ENCODE measurements at places on chromosomes 1 and 21.

- DNase-seq = no peak
These were observed 27.3 kb downstream of the F3 start for GRCh38 chr1:94514095-94514727.

- no peak for DNase-seq
These were observed 125.9 kb upstream of the EDN2 start for GRCh38 chr1:41610361-41610760.

DNA sequence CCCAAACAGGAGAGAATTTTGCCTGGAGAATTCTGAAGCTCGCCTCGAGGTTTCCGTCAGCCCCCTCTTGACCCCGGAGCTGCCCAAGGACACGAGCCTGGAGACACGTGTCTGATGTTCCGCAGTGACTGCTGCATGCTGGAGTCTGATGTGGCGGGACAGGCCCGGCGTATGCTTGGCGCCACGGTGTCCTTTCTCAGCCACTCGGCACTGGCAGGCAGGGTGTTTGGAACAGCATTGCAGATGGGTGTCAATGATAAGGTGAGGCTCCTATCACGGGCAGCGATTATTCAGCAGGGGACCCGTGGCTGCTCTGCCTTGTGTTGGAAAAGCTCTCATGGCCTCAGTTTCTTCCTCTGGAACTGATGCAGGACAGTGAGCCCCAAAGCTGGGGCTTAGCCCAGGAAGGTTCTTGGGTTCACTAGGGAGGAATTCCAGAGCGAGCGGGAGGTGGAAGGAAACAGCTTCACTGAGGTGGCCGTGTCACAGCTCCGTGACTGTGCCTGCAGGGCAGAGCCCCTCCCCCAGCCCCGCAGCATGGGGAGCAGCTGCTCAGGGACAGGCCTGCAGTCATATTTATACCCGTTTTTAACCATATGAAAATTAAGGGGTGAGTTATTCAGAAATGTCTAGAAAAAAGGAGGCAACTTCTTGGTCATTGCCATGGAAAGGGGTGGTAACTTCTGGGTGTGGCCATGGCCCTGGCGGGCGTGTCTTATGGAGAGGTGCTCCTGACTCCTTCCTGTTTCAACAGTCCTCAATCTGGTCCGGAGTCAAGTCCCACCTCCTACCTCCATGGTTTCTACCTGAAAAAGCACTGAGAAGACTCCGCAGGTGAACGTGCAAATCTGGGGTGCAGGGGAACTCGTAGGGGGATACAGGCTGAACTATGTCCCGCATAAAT lies 123.4 kb downstream of the SIK1 start:
- no peak for DNase-seq

GRCh38 chr1:22075718-22076117 lies 23.2 kb downstream of the CDC42 start:
- no peak for DNase-seq

GRCh38 chr1:5644281-5645134 lies 347.7 kb downstream of the NPHP4 start:
- DNase-seq = no peak

- DNase-seq = no peak
These were observed 42.1 kb upstream of the DIP2A start for GRCh38 chr21:46416551-46416950.

DNA sequence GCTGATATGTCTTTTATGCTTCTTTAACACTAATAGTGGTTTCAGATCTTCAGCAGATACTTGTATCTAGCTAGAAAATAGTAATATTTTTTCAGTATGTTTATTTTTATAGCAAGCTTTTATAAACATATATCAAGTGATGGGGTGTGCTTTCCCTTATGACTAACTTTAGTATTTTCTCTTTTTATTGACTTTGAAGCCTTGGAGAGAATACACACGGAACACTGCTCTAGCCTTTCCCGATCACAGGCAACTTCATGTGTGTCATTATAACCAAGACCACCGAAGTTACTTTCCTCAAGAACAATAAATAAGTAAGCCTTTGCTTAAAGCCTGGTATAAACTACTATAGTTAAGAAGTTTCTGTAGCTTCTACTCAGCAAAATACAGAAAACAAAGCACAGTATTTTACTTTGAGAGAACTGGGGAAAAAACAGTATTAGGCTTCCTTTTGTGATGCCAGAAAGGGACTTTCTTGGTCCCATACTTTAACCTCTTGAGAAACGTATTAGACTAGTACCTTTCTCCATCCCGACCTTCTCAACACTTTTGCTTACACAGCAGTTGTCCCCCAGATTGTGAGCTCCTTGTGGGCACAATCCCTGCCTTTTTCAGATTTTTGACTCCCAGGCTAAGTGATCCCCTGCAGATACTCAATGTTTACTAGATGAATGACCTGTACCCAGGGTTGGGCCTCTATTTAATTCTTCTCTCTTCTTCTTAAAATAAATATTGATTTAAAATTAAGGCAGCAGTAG lies 3.3 kb downstream of the ADSS2 start:
- DNase-seq = no peak

DNA sequence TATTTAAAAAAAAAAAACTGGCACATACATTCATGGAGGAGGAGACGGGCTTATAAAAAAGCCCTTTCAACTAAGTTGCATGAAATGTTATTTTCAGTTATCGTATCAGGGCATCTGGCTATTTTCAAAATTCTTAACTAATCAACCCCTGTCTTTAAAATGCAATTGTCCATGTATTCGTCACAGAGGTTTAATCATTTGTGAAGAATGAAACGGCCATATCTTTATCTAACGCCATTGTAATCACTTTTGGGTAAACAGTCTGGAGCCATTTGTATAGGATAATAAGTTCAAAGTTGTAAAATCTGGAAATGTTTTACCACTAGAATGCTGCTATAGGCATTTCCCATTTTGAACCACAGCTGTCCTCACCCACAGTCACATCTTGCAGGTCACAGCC lies 30.4 kb downstream of the SLC30A10 start:
- DNase-seq = no peak

DNA sequence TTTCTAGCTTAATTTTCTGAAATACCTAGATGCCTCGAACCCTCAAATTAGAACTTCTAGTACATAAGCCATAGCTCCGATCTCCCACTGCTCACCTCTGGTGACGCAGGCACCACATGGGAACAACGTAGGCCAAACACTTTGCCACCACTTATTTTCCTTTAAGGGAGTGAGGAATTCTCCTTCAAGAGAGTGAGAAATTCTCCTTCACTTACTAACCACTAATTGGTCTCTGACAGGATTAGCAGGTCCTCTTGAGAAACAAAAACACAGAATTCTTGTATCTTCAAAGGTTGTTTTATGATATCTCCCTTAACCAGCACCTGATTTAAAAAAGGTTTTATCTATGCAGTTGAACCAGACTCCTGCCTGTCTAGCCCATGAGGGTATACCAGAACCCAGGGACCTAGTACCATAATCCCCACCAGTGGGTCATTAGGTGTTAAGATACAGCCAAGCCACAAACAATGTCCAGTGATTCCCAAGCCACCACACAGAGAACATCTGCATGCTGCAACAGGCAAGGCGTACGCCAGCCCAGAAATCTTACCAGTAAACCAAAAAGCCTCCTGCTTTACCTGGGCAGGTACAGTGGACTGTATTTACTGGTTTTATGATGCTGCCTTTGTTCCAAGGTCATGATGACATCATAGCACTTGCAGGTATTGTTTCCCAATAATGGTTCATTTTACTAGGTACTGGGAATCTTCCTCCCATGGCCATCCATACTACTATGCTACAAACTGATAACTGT lies 20.3 kb upstream of the CXADR start:
- no peak for DNase-seq

DNA sequence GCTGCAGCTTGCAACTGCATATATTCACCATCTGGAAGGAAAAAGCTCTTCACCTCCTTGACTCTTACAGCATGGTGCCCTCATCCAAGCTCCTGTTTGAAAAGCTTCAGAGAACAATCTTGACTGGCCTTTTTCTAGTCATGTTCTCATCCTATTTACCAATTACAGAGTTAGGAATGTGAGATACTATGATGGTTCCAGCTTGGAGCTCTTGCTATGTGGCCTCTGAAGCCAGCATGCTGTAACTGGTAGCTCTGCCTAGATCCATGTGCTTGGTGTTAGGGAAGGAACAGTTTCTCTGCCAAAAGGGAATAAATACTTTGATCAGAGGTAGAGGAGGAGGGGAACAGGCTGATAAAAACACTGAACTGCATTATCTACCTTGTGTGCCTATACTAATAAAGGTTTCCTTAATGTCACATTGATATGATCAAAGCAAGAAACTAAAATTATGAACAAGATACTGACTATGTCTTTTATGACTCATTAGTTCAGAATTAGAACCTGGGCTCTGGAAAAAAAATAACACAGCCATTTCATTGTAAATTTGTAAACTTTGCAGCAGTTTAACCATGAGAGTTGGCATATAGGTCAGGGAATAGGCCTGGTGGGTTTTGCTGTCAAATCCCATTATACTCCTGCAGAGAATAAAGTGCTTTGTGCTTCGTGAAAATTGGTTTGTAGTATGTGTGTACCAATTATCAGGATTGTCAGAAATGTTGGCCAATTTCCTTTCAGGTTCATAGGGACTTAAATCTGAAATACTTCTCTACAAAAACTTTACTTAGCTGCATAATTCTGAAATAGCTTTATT lies 92.7 kb downstream of the LEPR start:
- DNase-seq = no peak

GRCh38 chr1:17966341-17966740 lies 141.3 kb upstream of the IGSF21 start:
- no peak for DNase-seq

DNA sequence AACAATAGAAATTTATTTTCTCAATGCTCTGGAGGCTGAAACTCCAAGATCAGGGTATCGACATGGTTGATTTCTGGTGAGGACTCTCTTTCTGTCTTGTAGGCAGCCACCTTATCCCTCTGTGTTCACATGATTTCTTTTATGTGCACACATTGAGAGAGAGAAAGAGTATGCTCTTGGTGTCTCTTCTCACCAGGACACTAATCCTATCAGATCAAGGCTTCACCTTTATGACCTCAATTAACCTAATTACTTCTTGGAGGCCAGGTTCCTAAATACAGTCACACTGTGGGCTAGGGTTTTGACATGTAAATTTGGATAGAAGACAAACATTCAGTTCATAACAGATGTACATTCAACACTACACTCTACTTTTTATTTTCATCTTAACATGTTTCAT lies 1094.2 kb upstream of the ADGRL2 start:
- DNase-seq = no peak

DNA sequence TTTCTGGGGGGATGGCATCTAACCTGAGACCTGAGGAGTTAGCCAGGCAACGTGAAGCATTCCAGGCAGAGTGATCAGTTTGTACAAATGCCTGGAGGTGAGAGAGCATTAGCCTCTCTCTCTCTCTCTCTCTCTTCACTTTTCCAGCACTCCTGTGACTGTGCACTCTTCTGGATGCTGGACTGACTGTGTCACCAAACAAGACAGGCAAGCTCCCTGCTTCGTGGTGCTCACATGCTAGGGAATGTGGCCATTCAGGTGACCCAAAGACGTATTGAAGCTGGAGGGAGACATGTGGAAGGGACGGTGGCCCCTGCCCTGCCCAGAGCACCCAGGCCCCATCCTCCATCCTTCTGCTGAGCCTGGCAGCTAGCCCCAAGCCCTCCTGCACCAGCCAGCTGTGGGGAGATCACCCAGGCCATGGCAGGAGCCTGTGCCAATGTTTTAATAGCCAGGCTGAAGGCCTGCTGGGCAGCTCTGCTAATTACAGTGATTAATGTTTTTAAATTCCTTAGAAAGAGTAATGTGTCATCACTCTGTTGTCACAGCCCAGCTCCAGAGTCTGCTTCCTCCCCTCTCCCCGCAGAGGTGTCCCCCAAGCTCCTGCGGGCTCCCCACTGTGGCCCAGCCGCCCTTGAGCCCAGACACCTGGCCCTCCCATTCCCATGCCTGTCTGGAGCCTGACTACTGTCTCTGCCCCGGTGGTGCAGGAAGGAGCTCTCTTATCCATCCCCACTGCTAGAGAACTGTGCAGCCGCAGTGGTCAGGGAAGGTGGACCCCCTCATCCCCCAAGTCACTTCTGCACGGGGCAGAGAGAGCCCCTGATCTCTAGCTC lies 48.9 kb downstream of the UBIAD1 start:
- no peak for DNase-seq
